Retinal pigment epithelial cell (primary cell): ENCODE measurements at places on chromosomes 3 and 15.

GRCh38 chr3:85977615-85978338 lies 1013.2 kb downstream of the VGLL3 start:
- DNase-seq = no peak

GRCh38 chr3:62101488-62101887 lies 271.9 kb downstream of the FEZF2 start:
- no peak for DNase-seq

DNA sequence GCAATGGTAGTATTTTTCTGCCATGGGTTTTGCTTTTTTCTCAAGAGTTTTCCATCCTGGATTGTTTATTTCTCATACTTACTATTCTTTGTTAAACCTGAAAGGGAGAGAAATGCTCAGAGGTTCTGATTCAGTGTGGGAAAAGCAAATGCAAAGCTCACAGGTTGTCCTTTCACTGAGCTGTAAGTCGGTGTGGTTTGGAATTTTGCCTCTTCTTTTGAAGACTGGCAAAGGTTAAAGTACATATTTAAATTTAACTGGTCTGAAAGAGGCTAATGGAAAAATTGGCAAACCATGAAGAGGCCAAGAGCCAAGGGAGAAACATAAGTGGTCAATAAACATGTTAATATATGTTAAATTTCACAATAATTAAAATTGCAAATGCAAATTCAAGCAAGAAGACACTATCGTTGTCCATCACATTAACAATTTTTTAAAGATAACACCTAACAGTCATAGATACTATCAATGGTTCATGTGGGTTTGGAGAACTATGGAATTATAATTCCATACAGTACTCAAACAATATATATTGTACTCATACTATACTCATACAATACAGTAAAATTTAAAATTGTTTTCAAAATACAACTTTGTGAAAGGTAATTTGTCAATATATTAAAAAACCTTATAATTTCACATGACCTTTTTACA lies 246.8 kb upstream of the STT3B start:
- no peak for DNase-seq

GRCh38 chr3:46213201-46213600 lies 5.1 kb upstream of the CCR1 start:
- DNase-seq = no peak

DNA sequence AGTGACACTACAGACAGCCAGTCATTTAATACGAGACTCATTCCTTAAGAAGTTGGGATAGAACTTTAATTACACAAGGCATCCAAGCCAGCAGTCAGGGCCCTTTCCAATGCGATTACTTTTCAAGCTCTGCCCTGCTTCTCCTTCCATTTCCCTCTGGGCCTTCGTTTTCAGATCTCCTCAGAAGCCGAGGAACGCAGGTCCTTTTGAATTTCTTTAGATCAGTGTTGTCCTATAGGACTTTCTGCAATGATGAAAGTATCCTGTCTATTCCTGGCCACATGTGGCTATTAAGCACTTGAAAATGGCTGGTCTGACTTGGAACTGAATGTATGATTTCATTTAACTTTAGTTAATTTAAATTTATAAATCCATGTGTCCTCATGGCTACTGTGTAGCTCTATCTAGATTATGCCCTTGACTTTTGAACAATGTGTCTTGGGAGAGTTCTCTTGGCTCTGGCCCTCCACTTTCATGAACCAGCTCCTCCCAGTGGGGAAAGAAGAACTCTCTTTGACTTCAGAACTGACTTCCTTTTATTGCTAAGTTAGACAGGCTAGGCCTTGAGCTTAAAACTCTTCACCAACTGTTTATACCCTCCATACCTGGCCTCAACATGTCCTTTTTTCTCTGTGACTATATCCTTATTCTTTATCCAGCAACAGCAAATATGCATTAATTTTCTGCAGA lies 22.6 kb downstream of the TGFBR2 start:
- DNase-seq = no peak

DNA sequence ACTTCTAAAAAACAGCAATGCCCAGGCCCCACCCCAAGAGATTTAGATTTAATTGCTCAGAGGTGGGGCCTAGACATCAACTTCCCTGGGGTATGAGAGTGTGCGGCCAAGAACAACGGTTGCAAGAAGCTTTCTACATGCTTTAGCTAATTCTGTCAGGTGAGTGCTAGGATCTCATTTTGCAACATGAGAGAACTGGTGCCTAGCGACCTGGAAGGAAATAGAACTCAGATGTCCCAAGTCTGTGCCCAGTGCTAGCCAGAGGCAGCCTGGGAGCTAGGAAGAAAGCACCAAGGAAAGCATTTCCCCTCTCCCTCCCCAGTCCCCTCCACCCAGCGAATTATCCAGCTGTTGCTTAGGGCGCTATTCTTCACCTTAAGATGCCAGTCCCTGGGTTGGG lies 22.9 kb upstream of the HRH1 start:
- peak; percentile 44 for DNase-seq

DNA sequence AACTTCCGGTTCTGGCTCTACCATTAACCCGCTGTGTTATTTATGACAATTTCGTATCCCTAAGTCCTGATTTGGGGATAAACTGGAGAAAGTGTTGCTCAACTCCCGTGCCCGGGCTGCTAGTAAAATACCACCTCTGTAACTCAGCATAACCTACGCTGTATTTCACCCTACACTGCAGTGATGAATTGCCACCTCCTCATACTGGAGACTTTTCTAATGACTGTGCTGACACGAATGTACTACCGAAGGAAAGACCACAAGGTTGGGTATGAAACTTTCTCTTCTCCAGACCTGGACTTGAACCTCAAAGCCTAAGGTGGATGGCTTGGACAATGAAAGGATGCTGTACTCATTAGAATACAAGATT lies 16.5 kb downstream of the SLC51A start:
- no peak for DNase-seq

DNA sequence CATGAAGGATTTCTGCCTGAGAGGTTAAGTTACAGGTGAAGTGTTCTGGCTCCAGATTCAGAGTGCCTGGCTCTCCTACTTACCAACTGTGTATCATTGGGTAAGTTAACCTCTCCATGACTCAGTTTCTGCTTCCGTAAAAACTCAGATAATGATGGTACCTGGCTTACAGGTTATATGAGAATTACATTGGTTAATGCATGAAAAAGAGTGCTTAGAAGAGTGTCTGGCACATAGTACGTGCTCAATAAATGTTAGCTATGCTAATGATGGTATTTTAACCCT lies 23.8 kb downstream of the CFAP161 start:
- DNase-seq = no peak

GRCh38 chr3:194102436-194102835 lies 33.5 kb upstream of the HES1 start:
- no peak for DNase-seq

DNA sequence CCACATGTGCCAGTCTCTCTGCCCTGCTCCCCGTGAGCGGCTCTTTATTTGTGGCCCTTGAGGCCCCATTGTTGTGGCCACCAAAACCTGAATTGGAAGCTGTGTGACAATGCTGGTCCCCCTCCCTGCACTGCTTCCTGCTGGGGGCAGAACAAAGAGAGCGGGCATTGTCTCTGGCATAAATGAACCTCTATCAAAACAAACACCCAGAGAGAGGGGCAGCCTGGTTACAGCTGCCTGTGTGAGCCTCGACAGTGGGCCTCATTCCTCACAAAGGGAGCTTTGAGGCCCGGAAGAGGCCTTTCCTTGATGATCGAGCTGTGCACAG lies 152.9 kb downstream of the IGF1R start:
- DNase-seq = no peak

- DNase-seq = no peak
Observed at GRCh38 chr3:9066141-9066540, 102.9 kb upstream of the RAD18 start.

GRCh38 chr15:82570721-82571508 lies 30.7 kb upstream of the RPS17 start:
- DNase-seq = no peak

DNA sequence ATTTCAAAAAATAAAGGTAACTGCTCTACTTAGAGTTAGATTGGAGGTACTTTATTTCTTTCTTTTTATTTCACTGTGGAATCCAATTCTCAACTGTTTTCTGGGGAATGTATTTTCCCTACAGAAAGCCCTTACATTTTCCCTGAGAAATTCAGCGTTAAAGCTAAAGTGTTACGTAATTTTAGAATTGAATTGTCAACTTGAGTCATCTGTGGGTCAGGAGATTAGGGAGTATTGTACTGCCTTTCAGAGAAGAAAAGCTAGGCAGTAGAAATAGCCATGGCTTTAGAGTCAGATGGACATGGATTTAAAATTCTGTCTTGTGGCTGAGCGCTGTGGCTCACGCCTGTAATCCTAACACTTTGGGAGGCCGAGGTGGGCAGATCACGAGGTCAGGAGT lies 728.6 kb downstream of the ROBO1 start:
- DNase-seq = peak; percentile 64

- DNase-seq = no peak
Observed at GRCh38 chr15:77983091-77983707, 94.3 kb downstream of the TBC1D2B start.

DNA sequence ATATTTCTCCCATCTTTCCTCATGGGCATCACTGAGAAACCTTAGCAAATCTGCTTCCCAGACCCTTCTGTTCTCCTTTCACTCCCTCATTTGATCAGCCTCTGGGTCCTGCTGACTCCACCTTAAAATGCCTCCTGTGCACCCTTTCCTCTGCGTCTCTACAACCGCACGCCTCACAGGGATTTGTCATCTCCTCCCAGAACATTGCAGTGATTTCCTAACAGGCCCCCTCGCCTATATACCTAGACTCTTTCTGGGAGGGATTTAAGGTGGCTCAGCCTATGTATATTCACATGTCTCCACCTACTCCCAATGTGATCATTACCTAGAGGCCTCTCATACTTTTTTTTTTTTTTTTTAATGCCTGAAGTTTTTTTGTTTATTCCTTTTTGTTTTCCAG lies 69.2 kb downstream of the LIPC start:
- no peak for DNase-seq

GRCh38 chr15:90822204-90822955 lies 46.0 kb upstream of the FURIN start:
- DNase-seq = no peak

GRCh38 chr3:134357914-134358811 lies 16.1 kb downstream of the AMOTL2 start:
- DNase-seq = peak; percentile 98

DNA sequence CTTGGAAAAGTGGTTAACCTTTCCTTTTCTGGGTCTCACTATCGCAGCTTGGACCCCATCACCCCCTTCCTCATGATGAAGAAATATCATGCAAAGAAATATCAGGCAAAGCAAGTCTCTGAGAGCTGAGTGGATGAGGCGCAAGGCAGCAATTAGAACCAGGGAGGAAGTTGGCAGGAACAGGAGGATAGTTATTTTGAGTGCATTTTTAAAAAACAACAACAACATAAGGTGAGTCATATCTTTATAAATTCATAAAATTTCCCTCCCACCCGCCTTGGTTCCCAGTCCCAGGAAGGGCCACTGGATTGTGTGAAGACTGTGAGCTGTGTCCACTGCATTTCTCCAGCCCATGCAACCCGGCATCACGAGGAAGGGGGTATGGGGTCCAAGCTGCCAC lies 316.9 kb upstream of the TLE3 start:
- DNase-seq = no peak

GRCh38 chr15:69939513-69940440 lies 157.9 kb downstream of the TLE3 start:
- no peak for DNase-seq

DNA sequence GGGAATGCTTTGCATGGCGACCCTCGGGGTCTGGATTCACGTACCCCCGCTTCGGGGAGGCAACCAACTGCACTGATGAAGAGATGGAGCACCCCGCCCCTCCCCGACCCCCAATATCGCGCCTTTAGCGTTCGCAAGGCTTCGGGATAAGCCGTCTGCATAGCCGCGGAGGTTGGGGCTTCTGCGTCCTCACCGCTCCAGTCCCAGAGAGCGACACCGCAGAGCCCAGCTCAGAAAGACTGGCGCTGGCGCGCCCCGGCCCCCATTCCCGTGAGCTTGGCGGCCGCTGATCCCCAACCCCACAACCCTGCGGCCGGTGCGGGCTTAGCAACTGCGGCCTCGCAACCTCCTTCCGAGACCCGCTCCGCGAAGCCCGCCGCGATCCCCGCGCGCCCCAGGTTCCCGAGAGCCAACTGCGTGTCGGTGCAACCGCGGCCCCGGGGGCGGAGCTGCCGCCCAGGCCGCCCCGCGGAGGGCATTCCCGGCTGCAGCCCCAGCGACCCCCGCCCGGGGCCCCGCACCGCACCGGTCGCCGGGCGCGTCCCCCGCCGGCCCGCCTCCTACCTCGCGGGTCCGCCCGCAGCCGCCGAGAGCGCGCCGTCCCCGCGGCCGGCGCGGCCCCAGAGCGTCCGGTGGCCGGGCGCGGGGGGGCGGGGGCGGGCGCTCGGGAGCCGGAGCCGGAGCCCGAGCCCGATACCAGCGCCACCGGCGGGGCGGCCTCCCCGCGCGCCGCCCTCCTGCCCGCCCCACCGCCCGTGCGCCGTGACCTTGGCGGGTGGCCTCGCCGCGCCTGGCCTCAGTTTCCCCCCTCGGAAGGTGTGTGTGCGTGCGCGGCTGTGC lies 79.5 kb downstream of the IQSEC1 start:
- DNase-seq = no peak

DNA sequence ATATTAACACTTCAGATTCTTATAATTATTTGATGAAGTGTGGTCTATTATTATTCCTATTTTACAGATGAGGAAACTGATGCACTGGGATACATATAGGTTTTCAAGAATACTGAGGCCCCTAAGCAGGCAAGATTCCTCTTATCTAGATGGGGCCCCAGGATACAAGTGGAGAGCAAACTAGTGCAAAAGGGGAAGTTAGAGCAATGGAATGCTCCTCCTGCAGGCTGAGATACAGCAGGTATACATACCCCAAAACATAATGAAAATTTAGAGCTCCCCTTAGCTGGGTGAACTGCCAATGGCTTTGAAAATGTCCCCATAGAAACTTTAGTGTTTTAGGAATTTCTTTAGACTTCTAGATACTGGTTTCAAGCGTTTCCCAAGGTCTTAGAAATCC lies 247.1 kb downstream of the CHST2 start:
- DNase-seq = no peak

DNA sequence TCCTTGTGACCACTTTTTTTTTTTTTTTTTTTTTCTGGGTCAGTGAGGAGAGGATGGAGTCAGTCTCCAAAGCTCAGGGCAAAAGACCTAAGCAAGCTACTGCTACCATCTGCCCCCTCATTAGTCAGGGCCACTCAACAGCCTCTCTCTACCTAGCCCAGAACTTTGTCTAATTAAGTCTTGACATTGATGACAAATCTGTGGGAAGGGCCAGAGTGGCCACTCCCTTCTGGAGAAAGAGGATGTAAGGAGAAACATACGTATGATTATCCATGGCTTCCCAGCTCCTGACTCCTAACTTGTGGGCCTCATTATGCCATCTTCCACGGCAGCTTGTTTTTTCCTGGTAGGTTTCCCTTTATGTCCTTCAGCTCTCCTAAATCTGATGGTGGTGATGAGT lies 37.9 kb downstream of the NR1I2 start:
- DNase-seq = no peak

DNA sequence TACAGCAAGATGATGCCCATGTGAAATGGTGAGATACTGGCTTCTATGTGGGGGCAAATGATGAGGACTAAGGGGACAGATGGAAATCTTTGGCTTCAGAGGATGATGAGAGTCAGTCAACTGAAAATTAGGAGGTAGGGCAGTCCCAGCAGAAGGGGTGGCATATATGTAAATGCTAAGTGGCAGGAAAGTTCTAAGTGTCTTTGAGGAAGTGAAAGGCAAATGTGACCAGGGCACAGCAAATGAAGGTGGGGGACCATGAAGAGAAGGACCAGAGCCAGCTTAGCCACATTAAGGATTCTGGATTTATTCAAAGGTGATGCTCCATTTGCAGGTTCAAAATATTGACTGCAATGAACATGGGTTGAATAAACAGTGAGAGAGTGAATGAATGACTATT lies 29.2 kb upstream of the LIMD1 start:
- DNase-seq = no peak

- no peak for DNase-seq
Observed at GRCh38 chr15:33113666-33114373, 80.7 kb downstream of the FMN1 start.
